ENCODE measurements at places on chromosomes 12 and 14.

GRCh38 chr12:8958066-8958465 is 8.6 kb upstream of the M6PR start:
- DNase-seq, result no peak

- DNase-seq, result no peak
Measured at GRCh38 chr14:23355871-23356435, 3.3 kb upstream of the SLC22A17 start.

DNA sequence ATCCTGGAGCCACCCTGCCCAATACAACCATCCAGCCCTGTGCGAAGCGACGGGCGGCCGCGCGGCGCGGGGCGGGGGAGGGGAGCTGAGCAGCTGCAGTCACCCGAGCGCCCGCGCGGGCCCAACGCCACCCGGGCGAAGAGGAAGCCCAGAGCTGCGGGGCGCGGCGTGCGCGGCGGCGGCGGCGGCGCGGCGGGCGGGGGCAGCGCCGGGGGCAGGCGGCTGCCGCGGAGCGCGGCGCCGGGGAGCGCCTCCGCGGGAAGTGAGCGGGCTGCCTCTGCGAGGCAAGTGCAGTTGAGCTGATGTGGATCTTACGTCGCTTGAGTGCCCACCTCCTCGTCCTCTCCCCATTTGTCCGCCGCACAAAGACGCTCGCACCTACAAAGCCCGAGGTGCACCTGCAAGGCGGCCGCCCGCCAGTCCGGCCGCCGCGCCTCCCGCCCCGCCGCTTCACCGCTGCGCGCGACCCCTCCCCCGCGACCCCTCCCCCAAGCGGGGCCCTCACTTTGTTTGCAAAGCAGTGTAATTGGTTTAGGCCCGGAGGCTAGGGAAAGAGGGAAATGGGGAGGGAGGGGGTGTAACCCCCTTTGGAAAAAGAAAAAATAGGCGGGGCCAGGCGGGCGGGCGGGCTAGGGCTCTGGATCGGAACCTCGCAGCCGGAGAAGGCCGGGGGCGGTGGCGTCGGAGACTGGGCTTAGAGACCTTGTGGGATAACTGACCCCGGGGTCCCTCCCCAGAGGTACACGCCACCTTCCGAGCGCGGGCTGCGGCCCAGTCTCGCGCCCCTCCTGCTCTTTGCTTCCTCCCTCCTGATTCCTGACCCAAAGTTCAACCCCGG is at the start of the genes FOXA1 and TTC6:
Gene FOXA1, minus strand, starts transcription at position 279 of the 838 bp plus-strand sequence. Its CDS starts 277 bp downstream, at position 2.
Gene TTC6, plus strand, starts transcription at position 659 of the 838 bp plus-strand sequence. CDS start 26,436 bp downstream, outside the sequence.
- DNase-seq, result no peak

DNA sequence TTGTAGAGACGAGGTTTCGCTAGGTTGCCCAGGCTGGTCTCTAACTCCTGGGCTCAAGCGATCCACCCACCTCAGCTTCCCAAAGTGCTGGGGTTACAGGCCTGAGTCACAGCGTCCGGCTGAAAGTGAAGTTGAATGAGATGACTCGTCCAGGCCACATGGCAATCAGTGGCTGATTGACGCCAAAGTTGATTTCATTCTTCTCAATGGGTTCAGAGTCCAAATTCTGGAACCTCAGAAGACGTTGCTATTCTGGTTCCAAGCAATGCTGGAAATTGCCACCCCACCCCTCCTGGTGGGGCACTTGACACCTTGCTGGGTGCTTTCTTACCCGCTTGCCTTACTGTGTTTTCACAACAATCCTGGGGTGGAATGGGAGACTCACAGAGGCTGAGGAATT is 14.9 kb downstream of the ABCB9 start:
- no peak for DNase-seq

- no peak for DNase-seq
Measured at GRCh38 chr12:18932715-18933114, 194.8 kb downstream of the CAPZA3 start.

DNA sequence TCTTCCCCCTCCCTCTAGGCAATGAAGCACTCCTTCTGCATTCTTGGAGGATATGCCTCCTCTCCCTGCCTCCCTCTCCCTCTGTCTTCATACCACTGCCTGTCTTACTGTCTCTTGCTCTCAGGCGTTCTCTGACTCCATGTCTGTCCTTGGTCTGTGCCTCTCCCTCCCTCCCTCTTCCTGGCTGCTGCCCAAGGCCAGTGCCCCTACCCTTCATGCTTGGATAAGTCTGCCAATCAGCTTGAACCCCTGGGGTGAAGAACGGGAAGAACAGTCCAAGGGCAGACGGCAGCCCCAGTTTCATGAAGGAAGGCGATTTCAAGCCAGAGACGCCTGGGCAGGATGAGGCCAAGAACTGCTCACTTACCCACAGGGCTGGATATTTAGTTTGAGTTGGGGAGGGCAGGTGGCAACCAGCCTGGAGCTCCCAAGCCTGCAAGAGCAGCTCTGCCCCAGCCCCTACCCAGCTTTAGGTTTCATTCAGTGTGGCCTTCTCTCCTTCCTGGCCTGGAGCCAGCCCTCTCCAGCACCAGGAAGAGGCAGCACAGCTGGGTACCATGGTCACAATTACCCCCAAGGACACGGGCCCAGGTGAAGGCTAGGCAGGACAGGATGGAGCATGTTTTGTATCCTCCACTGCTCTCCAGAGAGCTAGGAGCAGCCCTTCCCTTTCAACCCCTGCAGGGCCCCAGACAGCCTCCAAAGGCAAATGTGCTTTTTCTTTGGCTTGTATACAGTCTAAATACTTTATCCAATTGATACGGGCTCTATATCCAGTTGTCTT is 35.8 kb upstream of the LTBP2 start:
- no peak for DNase-seq

GRCh38 chr12:3726456-3726855 is 26.5 kb downstream of the CRACR2A start:
- DNase-seq, result no peak

- DNase-seq, result no peak
Measured at GRCh38 chr12:126182619-126183236, 1117.5 kb downstream of the AACS start.

GRCh38 chr12:2301531-2302461 is 249.0 kb downstream of the CACNA1C start:
- DNase-seq, result no peak

DNA sequence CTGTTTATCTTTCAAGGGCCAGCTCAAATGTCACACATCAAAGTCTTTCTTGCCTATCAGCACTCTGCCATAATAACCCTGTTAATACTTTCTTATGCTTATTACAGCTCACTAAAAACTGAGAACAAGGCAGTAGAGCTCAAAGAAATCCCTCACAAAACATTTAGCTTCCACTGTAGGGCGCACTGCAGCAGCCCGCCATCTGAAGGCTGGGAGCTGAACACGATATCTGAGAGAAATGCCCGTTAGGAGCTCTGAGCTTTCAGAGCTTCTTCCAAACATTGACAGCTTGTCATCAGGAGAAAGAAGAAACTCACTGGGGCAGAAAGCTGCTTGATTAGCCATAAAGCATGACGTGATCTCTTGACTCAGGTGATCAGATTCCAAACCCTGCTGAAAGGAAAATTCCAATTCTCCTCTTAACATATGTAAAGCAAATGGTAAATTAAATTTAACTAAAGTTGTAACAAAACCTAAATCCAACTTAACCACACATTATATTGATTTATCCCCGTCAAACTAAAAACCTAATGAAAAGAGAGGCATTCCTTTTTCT is 175.7 kb downstream of the C12orf50 start:
- DNase-seq, result no peak

Data from NT2/D1 (cell line).